ENCODE measurements at places on chromosomes 1 and 21.

- DNase-seq: no peak
Observed at GRCh38 chr1:21517161-21517589, 8.0 kb downstream of the ALPL start.

DNA sequence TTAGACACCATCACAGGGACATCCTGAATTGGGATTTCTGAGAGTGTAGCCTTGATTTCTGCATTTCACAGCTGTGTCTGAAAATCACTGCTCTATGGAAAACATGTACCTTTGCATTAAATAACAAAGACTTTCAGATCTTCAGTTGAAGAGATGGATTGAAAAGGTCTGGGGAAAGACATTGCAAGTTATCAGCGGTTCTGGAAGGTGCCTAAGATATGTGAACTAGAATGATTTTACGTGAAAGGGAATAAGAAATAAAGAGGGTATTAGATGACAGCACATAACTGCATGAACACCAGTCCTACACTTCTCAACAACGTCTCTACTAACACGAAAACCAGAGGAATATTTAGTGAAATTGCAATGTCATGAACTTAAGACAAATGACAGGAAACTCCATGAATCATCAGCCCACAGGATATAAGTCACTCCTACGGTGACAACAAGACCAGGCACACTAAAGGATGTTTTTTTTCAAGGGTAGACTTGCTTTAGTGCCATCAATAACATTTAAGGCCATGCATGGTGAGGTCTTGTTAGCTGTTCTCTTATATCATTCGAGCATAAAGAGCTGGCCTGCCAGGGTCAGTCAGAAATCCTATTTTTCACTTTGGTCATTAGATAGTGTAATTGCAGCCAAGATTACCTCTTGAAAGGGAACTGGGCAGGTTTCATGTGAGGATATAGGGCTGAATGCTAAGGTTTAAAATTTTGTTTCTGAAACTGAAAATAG, 283.1 kb downstream of the GRIK1 start:
- DNase-seq: peak; percentile 91

DNA sequence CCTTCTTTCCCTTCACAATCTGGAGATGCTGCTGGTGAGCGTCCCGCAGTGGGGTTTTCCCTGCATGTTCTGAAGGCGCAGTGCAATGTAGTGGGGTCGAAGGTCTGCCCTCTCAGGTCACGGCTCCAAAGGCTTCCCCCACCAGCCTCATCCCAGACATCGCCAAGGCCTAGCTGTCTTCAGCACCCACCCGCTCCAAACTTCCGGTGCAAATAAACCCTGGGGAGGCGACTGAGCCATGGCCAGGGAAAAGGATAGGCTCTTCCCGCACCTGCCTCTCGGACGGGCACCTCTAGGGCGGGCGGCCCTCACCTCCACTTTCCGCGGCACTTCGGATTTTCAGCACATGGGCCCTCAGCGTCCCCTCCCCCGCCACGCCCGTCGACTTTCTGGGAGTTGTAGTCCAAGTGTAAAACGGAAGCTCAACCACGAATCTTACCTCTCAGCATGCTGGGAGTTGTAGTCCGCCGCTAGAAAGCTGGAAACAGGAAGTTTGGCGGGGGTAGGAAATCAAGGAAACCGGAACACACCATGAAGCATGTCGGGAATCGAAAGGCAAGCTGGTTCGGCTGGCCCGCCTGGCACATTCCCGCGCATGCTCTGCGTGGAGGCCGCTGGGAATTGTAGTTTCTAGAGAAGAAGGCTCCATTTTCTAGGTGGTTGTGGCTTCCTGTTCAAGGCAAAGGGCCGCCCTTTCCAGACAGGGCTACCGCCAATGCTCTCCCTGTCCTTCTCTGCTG, at the start of gene MRPL24:
MRPL24 (minus strand) TSS at position 348 of the 740 bp plus-strand sequence. CDS start 2,384 bp downstream, outside the sequence.
- peak; percentile 99 for DNase-seq

GRCh38 chr1:203492082-203492747, 1.7 kb upstream of the OPTC start:
- no peak for DNase-seq

- DNase-seq: no peak
Observed at GRCh38 chr1:197770243-197770642, 5.0 kb downstream of the DENND1B start.

DNA sequence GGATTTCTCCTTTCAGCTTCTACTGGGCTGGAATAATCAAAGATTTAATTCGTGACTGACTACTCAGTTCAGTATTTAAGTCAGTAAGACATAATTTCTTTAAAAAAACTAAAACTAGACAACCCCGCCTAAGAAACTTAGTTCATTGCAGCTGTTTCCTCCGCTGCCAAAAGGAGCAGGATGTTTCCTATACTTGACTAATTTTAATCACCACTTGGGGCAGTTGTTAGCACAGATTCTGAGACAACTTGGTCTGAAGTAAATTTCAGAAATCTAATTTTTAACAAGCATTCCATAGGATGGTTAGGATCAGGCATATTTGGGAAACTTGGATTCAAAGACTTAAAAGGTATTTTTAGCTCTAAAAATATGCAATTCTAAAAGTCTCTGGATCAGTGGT, 34.0 kb downstream of the EPRS1 start:
- peak; percentile 77 for DNase-seq

DNA sequence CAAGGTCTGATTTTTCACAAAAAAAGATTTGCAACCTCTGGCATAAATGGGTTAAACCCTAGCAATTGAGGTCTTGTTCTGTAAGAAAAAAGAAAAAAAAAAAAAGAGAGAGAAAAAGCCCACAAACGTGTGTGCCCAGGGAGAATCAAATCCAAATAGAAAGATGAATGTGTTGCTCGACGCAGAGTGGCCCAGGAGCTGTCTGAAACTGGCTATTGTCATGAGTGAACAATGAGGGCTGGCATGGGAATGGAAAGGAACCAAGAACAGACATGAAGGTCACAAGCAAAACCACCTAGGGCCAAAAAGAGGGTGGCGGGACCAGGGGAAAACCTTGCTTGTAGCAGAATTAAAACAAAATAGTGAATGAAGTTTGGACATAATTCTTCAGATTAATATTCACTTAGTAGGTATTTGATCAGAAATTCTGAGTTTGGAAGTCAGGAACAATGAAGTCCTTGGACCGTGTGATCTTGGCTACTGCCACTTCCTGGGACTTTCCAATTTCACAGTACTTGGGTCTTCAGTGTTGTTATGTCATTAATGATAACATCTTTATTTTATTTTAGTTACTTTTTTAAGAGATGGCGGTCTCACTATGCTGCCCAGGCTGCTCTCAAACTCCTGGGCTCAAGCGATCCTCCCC, 3.1 kb downstream of the ENO1 start:
- DNase-seq: peak; percentile 44

GRCh38 chr1:201506092-201506491, 831 bp downstream of the CSRP1 start:
- peak; percentile 36 for DNase-seq

- no peak for DNase-seq
Observed at GRCh38 chr1:16972189-16972895, 8.1 kb downstream of the MFAP2 start.

DNA sequence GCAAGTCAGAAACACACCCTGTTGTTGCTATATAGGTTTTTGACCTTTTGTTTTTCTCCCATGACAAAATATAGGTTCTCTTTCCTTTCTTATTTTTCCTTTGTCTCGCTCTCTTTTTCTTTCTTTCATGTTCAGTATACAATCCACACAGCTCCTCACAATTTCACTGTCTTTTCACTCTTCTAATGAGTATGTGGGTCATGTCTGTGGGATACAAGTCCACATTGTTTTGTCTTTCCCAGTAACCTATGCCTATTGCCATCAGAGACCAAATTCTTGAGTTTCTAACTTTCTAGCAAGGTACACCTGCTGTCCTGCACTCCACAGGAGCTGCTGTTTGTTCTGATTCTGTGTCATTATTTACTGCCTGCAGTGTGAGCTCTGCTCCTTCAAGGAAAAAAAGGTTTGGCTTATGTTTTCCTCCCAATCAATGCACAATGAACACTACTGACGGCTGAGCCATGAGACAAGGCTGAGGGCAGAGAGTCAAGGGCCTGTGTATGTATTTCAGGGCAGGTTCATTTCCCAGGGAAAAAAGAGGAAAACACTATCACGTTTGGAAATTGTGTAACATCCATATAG, 453.8 kb downstream of the NEGR1 start:
- no peak for DNase-seq

GRCh38 chr1:113615425-113615824, 143.9 kb downstream of the PHTF1 start:
- DNase-seq: no peak
